Keratinocyte (primary cell): ENCODE measurements at places on chromosomes 16 and 17. TPM values are rescaled to one million over a fixed set of nuclear protein-coding genes. Genes with fewer than 3 reads are reported as not detected.

Gene SRCIN1
- 0.31 to 0.41 TPM (median 0.37 TPM) in 3 replicates for polyA plus RNA-seq

Gene AIPL1
- not detected in 3 replicates for polyA plus RNA-seq

Gene TIGD7
- 0.60 to 1.6 TPM (median 1.4 TPM) in 3 replicates for polyA plus RNA-seq

Gene DHRS11
- 11.0 to 14.3 TPM (median 11.4 TPM) in 3 replicates for polyA plus RNA-seq

Gene CAMKK1
- polyA plus RNA-seq = 1.8 to 2.6 TPM (median 2.5 TPM) in 3 replicates

Gene DNAH9
- polyA plus RNA-seq = 0.37 to 0.46 TPM (median 0.42 TPM) in 3 replicates

GRCh38 chr16:6803176-6803575, 529.5 kb upstream of the RBFOX1 start:
- H3K36me3 ChIP-seq = no peaks in the 10 kb centered on the region
- H3K4me1 ChIP-seq = no peaks in the 10 kb centered on the region
- H3K27me3 ChIP-seq = no peaks in the 10 kb centered on the region
- no peak for DNase-seq
- no peak overlapping the region for H3K27ac ChIP-seq

DNA sequence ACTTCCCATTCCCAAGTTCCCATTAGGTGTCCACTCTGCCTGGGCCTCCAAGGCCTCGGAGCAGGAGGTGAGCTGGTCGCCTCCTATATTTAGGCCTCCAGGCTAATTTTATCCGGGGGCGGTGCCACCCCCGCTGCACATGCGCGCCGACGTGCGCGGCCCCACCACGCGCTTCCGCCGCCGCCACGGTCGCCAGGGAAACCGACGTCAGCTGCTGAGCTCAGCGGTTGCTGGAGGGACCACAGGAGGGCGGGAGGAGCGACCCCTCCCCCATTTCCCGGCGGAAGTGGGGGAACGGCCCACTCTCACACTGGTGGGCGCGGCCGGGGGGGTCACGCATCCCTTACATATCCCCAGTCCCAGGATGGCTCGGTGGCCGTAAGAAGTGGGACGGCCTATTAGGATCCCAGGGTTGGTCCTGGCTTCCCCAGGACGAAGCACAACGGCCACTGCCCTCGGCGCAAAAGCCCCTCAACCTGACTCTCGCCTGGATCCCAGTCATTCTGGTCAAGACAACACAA, 1.0 kb downstream of the PER1 start:
- peak overlapping the region; percentile 83 for H3K4me3 ChIP-seq
- H3K27ac ChIP-seq = peak overlapping the region; percentile 98
- peaks cover 33% of the 10 kb centered on the region for H3K4me1 ChIP-seq
- no peak for DNase-seq
- H3K36me3 ChIP-seq = peaks cover 38% of the 10 kb centered on the region
- H3K27me3 ChIP-seq = no peaks in the 10 kb centered on the region

DNA sequence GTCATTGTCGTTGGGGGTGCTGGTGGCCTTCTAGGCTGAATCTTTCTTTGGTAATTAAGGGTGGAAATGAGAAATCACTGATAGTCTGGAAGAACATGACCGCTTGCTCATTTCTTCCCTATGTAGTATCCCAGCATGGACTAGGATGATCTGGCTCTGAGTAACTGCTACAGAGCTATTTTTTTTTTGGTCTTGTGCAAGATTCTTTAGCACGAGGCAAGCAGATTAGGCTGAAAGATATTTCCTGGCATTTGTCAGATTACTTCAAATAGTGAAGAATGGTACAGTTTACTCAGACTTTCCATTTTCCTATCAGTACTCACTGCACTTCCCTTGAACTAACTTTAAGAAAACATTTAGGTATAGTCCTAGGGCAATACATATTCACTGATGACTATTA, 89.0 kb downstream of the SYCE1L start:
- no peak overlapping the region for H3K4me3 ChIP-seq
- no peaks in the 10 kb centered on the region for H3K36me3 ChIP-seq

DNA sequence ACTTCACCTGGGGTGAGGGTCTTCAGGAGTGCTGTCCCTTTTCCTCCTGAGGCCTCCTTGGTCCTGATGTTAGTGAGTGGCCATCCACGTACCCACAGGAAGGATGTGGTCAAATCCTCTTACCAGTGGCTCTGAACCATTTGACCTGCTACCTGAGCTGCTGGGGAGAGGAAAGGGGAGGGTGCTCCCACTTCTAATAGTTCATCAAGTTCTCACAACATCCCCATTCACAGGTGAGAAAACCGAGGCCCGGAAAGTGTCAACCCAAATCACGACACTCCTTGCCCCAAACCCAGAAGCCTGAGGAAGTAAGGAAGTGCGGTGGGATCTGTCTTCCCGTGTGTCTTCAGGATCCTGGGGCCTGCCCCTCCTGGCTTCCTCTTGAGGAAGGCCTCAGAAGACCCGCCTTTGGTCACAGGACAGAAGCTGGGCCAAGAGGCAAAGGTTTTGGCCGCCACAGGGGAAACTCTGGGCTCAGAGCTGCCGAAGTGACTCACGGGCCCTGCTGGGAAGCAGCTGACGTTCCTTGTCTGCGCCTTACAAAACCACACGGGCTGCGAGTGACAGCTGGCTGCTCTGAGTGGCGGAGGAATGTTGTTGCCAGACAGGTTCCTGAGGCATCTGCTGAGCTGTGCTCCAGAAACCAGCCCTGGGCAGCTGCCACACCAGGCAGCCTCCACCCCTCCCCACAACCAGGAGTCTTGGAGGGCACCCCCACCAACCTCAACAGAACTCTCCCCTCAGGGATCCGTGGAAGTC, 13.9 kb upstream of the KIFC3 start:
- DNase-seq = peak; percentile 75
- H3K36me3 ChIP-seq = no peaks in the 10 kb centered on the region
- peak overlapping the region; percentile 61 for H3K27ac ChIP-seq
- H3K27me3 ChIP-seq = no peaks in the 10 kb centered on the region
- peaks cover 40% of the 10 kb centered on the region for H3K4me1 ChIP-seq

- H3K4me1 ChIP-seq = no peaks in the 10 kb centered on the region
- H3K27me3 ChIP-seq = peaks cover 6% of the 10 kb centered on the region
- DNase-seq = no peak
- H3K27ac ChIP-seq = no peak overlapping the region
- no peak overlapping the region for H3K4me3 ChIP-seq
- no peaks in the 10 kb centered on the region for H3K36me3 ChIP-seq
Measured at GRCh38 chr17:74954115-74954514, 18.4 kb downstream of the OTOP3 start.

DNA sequence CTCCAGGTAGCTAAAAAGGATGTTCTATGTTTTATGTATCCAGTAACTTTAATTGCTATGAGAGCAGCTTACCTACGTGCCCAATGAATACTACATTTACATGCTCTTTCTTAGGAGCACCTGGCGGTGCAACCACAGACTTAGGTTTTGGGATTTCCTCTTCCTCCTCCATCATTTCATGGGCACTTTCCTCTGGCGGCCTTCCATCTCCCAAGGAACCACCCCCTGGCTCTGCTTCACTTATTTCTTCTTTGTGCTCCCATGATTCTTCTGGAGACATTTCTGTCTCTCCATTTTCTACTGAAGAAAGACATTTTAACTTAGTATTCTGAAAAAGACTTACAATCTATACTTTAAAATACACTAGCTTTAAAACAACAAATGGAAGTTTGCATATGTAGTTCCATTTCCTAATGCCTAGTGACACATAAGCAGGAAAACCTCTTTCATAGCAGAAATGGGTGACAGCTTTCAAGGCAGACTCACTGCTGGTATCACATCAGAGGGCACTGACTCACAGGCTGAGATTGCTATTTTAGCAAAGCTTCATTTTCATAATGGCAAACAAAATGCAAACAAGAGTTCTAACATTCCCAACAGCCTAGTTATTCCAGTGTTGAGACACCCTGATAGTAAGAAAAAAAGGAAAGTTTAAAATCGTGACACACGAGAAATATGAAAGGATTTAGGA, 19.1 kb downstream of the GSPT1 start:
- no peak for DNase-seq
- no peaks in the 10 kb centered on the region for H3K4me1 ChIP-seq
- no peaks in the 10 kb centered on the region for H3K27me3 ChIP-seq
- H3K4me3 ChIP-seq = no peak overlapping the region

DNA sequence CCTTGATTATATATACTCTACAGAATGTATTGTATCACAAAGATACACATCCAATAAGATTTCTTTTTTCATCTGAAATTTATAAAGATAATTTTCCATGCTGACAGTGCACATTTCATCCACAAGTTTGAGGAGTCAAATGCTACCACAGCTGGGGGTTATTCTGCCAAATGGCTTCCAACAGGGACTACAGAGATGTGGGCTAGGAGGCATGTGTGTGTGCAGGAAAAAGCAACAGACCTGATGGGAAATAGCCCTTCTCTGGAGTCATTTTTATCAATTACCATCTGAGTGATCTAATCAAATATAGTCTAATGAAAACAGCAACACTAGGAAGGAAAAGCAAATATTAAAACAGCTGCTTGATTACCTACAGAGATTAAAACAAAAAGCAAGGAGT, 290.5 kb downstream of the CEP112 start:
- no peak overlapping the region for H3K4me3 ChIP-seq
- H3K4me1 ChIP-seq = no peaks in the 10 kb centered on the region
- H3K27me3 ChIP-seq = no peaks in the 10 kb centered on the region
- DNase-seq = no peak
- no peak overlapping the region for H3K27ac ChIP-seq

GRCh38 chr16:11297492-11298142, 16.5 kb upstream of the PRM1 start:
- no peak overlapping the region for H3K4me3 ChIP-seq
- peaks cover 11% of the 10 kb centered on the region for H3K4me1 ChIP-seq
- H3K27me3 ChIP-seq = no peaks in the 10 kb centered on the region

DNA sequence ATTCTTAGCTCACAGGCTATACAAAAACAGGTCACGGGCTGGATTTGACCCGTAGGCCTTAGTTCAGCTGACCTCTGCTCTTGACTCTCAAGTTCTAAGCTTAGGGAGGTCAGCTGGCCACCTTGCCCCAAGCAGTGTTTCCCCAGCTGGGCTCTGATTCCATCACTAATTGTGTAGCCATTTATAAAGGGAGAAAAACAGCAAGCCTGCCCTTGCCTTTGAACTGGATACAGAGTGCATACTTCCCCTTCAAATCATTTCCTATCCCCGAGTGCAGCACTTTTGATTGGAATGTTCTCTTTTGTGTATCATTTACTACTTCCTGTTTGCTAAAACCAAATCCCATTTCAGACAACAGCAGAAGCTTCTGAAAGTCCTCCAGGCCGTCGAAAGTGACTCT, 153.6 kb downstream of the KATNIP start:
- H3K27ac ChIP-seq = no peak overlapping the region
- no peak overlapping the region for H3K4me3 ChIP-seq
- no peak for DNase-seq
- H3K36me3 ChIP-seq = peaks cover 7% of the 10 kb centered on the region
- H3K4me1 ChIP-seq = no peaks in the 10 kb centered on the region

DNA sequence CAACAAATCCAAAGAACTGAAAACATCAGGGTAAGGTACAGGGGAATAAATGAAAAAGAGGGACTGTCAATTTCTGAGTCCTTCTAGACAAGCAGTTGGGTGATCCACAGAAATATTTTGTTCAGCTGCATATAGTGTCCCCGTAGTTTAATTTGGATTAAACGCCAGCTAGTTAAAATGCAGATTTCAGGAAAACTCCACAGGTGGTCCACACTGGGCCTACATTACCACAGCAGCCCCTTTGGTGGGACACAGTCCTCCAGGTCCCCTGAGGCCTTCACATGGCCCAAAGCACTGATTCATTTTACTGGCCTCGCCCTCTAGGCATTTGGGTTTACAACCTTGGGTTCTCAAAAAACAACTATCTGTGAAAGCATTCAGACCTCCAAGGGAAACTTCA, 4.6 kb downstream of the ARHGAP17 start:
- H3K27me3 ChIP-seq = no peaks in the 10 kb centered on the region
- H3K4me1 ChIP-seq = peaks cover 22% of the 10 kb centered on the region
- no peak overlapping the region for H3K27ac ChIP-seq
- DNase-seq = no peak
- H3K36me3 ChIP-seq = no peaks in the 10 kb centered on the region
- no peak overlapping the region for H3K4me3 ChIP-seq

GRCh38 chr17:82603981-82604448, 44.2 kb downstream of the WDR45B start:
- peaks cover 46% of the 10 kb centered on the region for H3K36me3 ChIP-seq
- H3K27me3 ChIP-seq = no peaks in the 10 kb centered on the region
- H3K4me1 ChIP-seq = peaks cover 13% of the 10 kb centered on the region
- no peak overlapping the region for H3K4me3 ChIP-seq
- no peak for DNase-seq

- no peak overlapping the region for H3K27ac ChIP-seq
- H3K36me3 ChIP-seq = no peaks in the 10 kb centered on the region
- peaks cover 39% of the 10 kb centered on the region for H3K4me1 ChIP-seq
- no peaks in the 10 kb centered on the region for H3K27me3 ChIP-seq
Measured at GRCh38 chr16:11354407-11354732, 9.1 kb downstream of the RMI2 start.

DNA sequence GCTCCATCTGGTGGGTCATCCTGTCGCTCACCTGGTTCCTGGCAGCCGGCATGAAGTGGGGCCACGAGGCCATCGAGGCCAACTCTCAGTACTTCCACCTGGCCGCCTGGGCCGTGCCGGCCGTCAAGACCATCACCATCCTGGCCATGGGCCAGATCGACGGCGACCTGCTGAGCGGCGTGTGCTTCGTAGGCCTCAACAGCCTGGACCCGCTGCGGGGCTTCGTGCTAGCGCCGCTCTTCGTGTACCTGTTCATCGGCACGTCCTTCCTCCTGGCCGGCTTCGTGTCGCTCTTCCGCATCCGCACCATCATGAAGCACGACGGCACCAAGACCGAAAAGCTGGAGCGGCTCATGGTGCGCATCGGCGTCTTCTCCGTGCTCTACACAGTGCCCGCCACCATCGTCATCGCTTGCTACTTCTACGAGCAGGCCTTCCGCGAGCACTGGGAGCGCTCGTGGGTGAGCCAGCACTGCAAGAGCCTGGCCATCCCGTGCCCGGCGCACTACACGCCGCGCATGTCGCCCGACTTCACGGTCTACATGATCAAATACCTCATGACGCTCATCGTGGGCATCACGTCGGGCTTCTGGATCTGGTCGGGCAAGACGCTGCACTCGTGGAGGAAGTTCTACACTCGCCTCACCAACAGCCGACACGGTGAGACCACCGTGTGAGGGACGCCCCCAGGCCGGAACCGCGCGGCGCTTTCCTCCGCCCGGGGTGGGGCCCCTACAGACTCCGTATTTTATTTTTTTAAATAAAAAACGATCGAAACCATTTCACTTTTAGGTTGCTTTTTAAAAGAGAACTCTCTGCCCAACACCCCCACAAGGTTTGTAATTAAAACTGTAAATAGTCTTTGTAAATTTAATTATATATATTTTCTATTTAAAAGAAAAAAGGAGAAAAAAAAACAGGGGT, 1.7 kb downstream of the FZD2 start:
- H3K4me1 ChIP-seq = peaks cover 15% of the 10 kb centered on the region
- H3K27me3 ChIP-seq = no peaks in the 10 kb centered on the region
- no peaks in the 10 kb centered on the region for H3K36me3 ChIP-seq
- no peak overlapping the region for H3K4me3 ChIP-seq
- no peak overlapping the region for H3K27ac ChIP-seq

DNA sequence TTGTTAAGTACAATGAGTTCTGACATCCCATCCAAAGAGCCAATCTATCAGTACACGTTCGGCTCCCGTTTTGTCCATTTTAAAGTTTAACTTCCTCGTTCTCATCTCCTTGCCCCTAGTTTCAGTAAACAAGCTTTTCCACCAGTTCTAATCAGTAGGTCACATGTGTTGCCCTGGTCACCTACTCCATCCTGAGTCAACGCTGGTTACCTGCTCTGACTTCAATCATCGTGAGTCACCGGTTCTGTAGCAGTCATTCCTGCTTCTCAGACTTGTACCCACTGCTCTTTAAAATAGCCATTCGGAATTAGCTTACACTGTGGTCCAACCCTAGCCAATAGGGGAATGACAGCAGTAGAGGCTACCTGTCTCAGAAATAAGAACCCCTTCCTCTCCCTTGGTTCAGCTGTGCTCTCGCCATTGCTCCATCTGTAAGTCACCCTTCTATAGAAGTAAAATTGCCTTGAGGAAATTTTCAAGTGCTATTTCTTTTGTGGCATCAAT, 191.0 kb downstream of the CPPED1 start:
- H3K4me1 ChIP-seq = peaks cover 25% of the 10 kb centered on the region
- H3K27ac ChIP-seq = peak overlapping the region; percentile 54
- H3K27me3 ChIP-seq = no peaks in the 10 kb centered on the region
